Stimulated activated CD4-positive, alpha-beta T cell treated with anti-CD3 and anti-CD28 coated beads, Interleukin-1b, Interleukin-23, amount 100 ng/mL, for 48 hours (primary cell): ENCODE measurements at places on chromosomes 16 and 17.

DNA sequence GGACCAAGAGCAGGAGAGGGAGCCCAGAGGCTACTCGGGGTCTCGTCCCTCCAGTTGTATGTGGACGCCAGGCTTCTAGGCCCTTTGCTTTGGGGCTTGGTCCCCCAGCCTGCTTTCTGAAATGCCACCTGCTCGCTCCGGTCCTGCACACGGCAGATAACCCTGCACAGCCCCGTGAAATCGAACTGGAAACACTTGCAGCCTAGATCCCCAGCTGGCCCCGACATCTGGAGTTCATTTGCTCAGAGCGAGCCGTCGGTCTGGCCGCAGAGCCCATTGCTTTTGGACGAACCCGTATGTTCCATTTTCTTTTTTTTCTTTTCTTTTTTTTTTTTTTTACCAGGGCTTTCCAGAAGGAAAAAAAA is 22.9 kb downstream of the C1QTNF1 start:
- DNase-seq: no peak

GRCh38 chr17:48878920-48879898 is 13.4 kb upstream of the ATP5MC1 start:
- DNase-seq: peak; percentile 43

DNA sequence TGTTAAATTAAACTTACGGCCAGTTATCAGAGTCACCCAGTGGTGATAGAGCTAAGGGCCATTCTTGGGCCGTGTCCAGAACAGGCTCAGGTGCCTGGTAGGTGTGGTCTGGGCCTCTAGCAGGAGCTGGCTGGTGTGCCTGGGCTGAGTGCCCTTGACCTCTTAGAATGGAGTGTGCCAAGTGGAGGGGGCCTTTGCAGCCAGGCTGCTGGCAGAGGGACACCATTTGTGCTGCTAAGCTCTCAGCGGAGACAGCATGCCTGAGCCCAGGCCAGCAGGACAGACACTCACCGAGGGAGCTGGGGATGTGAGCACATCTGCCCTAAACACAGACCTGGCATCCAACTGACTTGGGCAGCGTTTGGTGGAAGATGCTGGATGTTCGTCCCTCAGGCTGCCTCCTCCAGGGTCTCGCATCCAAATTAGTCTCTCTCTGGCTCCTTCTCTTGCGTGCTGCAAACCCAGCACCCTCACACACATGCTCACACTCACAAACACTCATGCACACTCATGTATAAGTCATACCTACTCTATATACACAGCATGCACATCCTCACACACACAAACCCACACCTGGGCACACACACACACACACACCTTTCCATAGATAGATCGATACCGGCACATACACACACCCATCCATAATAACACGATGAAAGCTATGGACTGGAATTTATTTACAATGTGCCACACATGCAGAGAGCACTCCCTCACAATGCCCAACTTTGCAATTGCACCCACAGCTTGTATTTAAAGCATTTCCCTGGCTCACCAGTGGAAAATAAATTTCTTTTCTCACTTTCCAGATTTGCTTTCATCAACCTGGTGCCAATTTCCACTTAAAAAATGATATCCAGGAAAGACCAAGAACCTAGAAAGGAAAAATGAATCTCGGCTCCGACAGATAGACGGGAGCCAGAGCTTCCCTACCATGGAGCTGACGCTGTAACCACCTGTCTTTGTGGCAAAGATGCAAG is 33.6 kb upstream of the CDH5 start:
- DNase-seq: no peak

DNA sequence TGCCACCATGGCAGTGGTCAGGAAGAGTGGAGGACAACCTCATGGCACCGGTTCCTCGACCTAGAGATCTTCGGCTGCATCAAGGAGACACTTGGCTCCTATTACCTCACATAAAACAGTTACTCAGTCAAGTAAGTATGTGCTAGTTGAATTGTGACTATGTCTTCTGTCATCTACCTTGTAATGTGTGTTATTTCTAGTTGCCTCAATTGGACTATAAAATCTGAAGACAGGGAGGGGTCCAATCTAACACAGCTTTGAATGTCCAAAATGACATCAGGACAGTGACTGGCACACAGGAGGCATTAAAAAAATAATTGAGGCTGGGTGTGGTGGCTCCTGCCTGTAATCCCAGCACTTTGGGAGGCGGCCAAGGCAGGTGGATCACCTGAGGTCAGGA is 17.2 kb downstream of the C16orf86 start:
- no peak for DNase-seq

DNA sequence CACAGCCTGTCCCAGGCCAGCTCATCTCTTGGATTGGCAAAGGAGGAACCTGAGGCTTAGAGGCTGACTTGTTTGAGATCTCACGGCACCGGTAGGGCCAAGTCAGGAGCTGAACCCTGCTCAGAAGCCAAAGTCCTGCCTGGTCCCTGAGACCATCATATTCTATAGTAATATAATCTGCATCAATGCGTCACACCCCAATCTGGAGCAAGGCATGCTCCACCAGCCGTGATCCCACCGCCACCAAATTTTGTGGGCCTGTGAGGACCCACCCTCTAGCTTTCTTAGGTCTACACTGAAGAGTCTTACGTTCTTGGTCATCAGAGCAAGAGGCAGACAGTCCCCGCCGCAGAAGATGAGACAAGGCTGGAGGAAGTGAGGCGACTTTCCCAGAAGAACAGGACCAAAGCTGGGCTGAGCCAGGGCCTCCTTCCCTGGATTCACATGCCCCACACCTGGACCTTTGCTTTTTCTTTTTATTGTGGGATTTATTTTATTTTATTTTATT is 2.7 kb downstream of the SULT1A1 start:
- DNase-seq: no peak

DNA sequence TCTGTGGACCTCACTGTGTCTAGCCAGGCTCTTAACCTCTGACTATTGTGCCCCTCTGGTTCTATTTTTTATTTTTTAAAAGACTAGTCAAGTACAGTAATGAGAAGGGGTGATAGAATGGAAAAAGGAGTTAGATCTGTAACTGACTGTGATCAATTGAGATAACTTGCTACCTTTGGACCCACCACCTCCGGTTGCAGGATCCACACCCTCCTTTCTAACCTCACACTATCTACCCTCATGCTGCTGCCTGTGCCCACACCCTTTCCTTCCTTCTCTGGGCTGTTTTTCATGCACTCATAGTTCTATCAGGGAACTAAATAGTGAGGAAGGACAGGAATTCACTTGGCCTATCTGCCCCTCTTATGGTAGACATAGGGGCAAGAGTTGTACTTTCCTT is 172.3 kb downstream of the KATNIP start:
- no peak for DNase-seq

GRCh38 chr16:84518804-84519341 is 14.4 kb upstream of the MEAK7 start:
- DNase-seq: peak; percentile 69
